ENCODE measurements at places on chromosomes 6 and 20. TPM values are rescaled to one million over a fixed set of nuclear protein-coding genes. Genes with fewer than 3 reads are reported as not detected.

Gene ADTRP
- 7.0 TPM for total RNA-seq

Gene SSTR4
- total RNA-seq, result not detected

Gene SNHG17
- 46.0 TPM for total RNA-seq

Gene GLP1R
- not detected for total RNA-seq

Gene TMEM244
- 1.1 TPM for total RNA-seq

Measured in CD4-positive, alpha-beta memory T cell (primary cell).